ENCODE measurements at places on chromosomes 4 and X.
A peak's percentile ranks its signal among the peaks of the same experiment; 100 is the strongest.

DNA sequence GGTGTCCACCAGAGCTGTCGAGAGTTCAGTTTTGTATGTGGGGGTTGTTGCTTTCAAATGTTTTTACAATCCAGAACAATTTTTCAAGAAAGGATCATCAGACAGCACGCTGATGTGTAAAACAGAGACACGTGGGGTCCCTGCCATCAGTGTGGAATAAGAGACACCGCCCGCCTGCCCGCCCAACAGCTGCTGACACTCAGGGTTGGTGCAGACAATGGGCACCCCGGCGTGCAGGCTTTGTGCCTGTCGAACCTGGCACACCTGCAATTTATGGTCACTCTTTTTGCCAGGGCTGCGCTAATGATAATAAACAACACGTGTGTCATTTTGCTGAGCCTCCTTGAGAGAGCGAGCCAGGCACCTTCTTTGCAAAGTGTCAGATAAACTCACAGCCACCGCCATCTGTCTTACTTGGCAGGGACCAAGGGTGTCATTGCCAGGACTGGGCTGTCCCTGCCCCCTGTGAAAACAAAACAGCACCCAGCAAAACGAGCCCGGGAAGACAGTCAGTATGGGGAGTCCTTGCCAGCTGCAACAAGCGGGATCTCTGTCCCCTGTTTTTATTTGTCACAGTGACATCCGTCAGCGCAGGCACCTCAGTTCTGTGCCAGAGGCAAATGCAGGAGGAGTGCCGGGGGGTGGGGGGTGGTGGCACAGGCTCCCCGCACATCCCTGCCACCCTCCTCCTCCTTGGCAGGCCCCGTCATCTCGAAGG lies 69.1 kb downstream of the PSAPL1 start:
- no peak for DNase-seq

DNA sequence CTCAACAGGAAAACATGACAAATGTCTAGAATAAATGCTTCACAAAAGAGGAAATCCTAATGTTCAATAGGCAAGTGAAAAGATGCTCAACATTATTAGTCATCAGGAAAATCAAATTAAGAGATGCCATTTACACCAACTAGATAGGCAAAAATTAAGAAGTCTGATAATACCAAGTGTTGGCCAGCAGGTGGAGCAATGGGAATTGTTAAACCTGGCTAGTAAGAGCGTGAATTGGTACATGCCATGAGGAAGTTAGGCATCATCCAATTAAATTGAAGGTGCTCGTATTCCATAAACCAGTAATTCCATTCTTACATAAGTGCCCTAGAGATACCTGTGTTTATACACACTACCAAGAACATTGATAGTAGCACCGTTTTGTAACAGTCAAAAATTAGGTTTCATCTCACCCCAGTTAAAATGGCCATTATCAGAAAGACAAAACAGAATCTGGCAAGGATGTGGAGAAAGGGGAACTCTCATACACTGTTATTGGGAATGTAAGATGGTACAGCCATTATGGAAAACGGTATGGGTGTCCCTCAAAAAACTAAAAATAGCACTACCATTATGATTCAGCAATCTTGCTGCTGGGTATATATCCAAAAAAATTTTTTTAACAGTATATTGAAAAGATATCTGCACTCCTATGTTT lies 14.0 kb upstream of the ZCCHC18 start:
- peak; percentile 63 for DNase-seq

GRCh38 chrX:132144061-132144460 lies 16.2 kb upstream of the FRMD7 start:
- peak; percentile 3 for DNase-seq

DNA sequence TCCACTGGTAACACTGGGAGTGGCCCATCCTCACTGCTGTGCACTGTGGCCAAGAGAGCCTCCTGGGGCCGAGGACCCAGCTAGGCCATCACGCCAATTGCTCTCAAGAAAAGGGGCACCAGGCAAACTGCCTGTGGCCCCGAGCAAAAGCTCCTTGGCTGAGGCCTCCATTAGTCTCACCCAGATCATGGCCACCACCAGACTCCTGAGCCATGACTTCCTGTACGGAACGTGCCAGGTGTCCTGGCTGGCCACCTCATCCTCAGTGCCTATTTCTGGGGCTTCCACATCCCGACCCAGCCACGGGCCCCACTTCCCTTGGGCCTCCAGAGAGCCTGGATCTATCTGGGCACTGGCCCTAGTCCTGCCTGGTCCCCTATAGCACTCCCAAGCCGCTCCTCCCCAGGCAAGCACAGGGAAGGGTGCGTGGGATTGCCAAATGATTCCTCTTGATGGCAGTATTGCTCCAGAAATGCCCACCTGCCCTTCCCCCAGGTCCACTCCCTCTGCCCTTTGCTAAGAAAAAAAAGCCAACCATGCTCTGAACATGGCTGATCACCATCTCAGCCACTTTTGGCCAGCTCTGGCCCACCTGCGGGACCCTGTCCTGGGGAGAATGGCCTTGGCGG lies 212.6 kb upstream of the AGTR2 start:
- DNase-seq = no peak

GRCh38 chr4:81049907-81050306 lies 19.4 kb downstream of the BMP3 start:
- DNase-seq = no peak
